ENCODE measurements at places on chromosomes 2 and 18. TPM values are rescaled to one million over a fixed set of nuclear protein-coding genes. Genes with fewer than 3 reads are reported as not detected.
A peak's percentile ranks its signal among the peaks of the same experiment; 100 is the strongest.

MLPH gene
- 222 TPM for total RNA-seq

ILKAP gene
- 40.5 TPM for total RNA-seq

FAM237A gene
- total RNA-seq: not detected

BCL11A gene
- 21.3 TPM for total RNA-seq

CPLX4 gene
- not detected for total RNA-seq

BIRC6 gene
- 85.8 TPM for total RNA-seq

CBLN2 gene
- 0.40 TPM for total RNA-seq

SMYD1 gene
- total RNA-seq: 7.3 TPM

HOXD12 gene
- total RNA-seq: not detected

NCKAP5 gene
- 3.9 TPM for total RNA-seq

SIX2 gene
- not detected for total RNA-seq

DNA sequence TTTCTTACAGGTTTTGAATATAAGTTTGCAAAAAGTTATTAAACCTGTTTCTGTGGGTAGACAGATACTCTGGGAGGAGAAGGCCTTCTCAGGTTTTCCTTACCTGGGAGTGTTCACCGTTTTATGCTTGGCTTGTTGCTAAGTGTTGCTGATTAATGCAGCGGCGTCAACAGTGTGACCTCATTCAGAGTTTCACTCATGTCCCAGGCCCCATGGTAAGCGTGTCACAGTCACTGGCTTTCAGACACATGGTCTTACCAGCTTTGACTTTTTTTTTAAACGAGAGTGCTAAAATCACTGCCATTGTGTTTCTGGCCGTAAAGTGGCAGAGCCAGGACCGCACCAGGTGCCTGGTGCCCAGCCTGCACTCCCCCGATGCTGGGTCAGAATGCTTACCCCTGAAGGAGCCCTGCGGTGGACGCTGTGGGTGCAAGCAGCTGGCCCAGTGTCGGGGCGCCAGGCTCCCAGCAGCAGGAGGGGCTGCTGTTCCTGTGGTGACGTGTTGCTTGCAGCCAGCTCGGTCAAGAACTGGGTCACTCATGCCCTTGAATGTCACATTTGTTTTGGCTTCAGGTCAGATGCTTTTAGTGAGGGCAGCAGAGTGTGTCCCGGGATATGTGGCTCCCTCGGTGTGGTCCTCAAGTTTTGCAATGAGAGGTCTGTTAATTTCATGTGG, 3.5 kb downstream of the CAPN10 start:
- no peak for DNase-seq

DNA sequence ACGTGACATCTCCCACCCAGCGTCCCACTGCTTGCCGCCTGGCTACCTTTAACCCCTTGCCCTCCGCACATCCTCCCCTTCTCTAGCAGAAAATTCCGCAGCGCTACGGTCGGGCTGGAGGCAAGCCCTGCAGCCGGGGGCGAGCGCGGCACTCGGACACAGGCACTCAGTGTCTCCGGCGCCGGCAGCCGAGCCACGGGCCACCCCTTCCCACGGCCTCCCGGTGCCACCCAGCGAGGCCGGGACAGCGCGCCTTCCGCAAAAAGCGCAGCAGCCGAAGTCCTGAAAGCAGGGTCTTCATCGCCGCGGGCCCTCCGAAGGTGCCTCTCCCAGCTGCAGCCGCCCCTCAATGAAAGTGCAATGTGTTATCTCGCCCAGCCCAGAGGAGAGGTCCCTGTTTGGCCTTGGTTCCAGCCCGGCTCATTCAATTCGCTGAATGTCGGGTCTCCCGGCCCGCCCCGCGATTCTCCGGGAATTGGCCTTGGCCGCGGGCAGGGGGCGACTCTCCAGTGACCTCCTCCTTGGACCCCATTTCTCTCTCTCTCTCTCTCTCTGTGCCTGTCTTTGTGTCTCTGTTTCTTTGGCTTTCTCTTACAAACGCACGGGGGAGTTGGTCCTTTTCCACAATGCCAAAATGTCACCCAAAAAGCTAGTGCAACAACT, 1.1 kb downstream of the DLGAP1 start:
- DNase-seq: no peak

- no peak for DNase-seq
Observed at GRCh38 chr18:79167526-79168190, 98.5 kb downstream of the ATP9B start.

GRCh38 chr2:3814706-3815245, 111.4 kb downstream of the DCDC2C start:
- DNase-seq: no peak

DNA sequence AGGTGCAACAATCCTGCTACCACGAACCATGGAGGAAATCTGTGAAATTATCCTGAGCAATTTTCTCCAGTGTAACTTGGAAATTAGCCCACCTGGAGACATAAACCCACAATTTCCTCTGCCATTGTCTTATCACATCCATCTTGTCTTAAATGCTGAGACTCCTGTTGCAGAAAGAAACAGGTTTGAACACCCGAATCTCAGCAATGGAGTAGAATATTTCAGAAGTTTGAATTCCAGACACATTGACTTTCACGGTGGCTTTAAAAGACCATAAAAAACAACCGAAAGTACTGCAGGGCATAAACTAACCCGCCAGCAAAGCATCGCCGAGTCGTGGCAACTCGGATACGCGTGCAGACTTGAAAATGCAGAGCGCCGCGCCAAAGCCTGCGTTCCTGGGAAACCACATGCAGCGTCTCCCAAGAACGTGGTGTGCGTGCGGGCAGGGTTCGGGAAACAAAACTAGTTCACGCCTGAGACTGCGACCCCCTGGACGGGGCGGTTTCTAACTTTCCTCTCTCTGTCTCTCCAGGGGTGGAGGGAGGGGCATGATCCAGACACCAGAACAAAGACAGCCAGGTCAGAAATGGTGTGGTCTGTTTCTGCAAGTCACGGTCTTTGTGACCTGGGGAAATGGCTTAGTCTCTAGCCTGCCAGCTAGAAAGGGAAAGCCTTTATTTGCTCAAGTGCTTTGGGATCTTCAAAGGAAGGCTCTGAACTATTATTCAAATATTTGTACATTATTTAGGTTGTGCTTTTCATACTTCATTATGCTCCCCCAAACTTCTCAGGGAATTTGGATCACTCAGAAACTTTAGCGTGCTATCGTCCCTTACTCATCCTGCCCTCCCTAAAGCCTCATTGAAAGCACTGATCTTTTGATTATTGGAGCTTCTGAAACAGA, 26.9 kb upstream of the KCTD1 start:
- peak; percentile 44 for DNase-seq

GRCh38 chr2:200681697-200682096, 95.9 kb downstream of the AOX1 start:
- DNase-seq: no peak

DNA sequence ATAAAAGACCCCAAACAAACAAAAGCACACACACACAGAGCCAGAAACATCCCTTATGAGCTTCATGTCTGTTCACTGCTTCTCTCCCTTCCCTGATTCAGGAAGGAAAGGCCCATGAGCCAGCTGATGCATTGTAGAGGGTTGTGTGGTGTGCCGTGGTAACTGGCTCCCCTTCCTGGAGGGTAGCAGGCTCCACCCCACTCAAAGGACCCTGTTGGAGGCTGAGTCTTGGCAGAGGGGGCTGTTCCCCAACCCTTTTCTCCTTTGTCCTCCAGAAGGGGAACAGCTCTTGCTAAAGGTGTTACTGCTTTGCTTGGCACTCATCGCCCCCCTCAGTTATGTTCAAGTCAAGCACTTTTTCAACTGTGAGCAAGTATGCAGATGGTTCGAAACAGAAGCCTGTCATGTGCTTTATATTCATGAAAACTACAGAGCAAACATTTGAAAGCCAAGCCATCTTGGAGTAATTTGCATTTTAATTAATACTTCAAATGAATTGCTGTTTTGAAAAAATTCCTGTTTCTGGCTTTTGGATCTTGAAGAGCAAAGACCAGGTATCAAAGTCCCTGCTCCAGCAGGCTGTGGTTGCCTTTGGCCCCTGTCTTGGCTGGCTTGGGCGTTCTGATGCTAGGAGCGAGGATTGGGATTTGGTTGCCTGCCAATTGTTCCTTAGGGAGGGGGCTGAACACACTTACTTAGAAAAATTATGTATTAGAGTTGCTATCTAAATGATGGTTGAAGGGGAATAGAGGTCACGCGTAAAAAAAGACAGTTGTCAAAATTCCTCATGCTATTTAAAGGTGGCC, 267.8 kb downstream of the TSN start:
- no peak for DNase-seq

DNA sequence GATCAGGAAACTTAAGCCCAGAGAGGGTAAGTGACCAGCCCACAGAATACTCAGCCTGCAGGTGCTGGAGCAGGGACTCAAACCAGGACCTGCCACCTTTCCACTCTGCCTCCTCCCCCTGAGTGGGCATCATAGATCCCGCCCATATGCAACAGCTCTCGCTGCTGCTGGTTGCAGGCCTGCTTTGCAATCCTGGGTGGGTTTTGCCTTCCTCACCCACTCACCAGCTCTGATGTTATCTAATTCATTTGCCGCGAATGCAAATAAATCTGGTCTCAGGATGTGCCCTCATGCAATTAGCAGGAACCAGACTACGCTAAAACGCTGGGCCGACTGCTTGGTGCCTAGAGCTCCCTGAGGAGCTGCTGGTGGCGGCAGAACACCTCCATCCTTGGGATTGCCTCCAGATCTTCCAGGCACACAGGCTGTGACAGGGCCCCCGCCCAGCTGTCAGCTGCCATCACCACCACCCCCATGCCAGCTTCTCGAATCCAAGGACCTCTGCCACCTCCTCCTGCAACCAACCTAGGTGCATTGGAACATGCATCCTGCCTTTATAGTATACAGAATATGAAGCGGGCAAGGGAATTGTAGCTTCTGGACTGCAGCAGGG, 28.8 kb downstream of the CNGA3 start:
- no peak for DNase-seq

- no peak for DNase-seq
Observed at GRCh38 chr18:25329783-25330182, 22.2 kb downstream of the ZNF521 start.

- no peak for DNase-seq
Observed at GRCh38 chr2:74261204-74261864, 62.9 kb downstream of the MTHFD2 start.

DNA sequence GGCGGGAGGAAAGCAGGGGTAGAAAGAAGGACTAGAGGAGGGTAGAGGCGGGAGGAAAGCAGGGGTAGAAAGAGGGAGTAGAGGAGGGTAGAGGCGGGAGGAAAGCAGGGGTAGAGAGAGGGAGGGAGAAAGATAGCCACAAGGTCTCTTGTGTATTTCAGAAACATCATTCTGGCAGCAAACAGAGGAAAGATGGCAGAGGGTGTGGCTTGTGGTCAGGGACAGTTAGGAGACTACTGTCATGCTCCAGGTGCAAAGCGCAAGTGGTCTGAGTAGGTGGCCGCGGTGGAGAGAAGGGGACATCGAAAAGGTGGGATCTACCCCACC, 82.4 kb upstream of the TAF1B start:
- DNase-seq: no peak

DNA sequence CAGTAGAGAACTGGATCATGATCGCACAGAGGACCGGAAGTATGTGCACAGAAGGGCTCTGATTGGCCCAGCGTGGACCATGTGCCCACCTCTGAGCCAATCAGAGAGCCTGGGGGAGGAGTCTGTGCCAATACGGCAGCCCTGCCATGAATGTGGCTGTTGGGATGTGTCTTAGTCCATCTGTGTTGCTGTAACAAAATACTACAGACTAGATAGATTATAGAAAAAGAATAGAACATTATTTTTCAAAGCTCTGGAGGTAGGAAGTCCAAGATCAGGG, 132.0 kb downstream of the NDUFA10 start:
- no peak for DNase-seq

DNA sequence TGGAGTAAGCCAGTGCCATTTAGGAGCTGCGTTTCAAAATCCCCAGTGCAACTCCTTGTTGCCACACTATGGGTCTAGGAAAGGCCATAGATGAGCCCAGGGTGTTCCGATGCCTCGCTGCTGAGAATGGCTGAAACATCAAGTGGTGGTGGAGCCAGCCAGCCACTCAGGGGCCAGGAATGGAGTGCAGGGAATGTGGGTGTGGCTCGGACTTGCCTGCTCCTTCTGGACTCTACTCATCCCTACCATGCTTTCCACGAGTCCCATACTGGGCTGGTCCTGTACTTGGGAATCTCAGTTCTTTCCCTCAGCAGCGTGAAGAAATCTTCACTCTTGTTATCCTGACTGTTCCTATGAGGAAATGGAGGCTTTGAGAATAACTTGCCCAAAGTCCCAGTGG, 143.5 kb downstream of the INSIG2 start:
- no peak for DNase-seq

DNA sequence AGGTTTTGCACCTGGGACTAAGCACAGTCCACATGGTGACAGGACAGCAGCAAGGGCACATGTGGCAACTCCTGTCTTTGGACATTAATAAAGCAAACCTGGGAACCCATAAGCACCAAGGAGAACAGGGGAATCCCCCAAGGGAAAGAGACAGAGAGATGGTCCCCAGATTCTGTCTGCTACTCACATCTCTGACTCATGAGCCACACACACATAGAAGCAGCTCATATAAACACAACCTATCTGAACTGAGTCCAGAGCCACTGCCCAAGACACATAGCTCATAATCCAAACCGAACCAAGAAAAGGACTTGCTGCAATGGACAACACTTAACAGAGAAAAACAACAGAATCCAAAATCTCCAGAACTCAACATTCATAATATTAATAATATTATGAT, 82.5 kb downstream of the OSBPL1A start:
- DNase-seq: no peak

GRCh38 chr2:109369671-109370191, 240.7 kb downstream of the SH3RF3 start:
- DNase-seq: no peak

- DNase-seq: no peak
Observed at GRCh38 chr18:38243291-38243690, 677.7 kb upstream of the CELF4 start.

GRCh38 chr2:173326806-173327205, 27.9 kb upstream of the CDCA7 start:
- DNase-seq: no peak

DNA sequence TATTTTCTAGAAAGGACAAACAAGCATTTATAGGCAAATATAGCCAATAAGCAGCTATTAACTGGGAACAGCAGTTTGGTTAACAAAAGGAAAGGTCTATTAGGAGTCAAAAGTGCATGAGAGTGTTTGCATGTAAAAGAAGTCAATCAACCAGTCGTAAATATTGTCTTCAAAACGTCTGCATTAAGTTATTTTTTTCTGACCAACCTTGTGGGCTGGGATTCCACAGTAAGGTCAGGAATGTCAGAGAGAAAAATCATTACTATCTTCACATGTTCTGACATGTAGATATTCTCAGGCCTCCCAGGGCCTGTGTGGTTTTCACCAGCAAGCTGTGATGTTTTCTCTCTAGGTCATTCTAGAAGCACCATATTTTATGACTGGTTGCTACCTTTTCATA, 922.5 kb downstream of the SUCLG1 start:
- no peak for DNase-seq

GRCh38 chr2:11621410-11621809, 48.6 kb downstream of the NTSR2 start:
- no peak for DNase-seq

- no peak for DNase-seq
Observed at GRCh38 chr2:105486762-105487141, 87.9 kb upstream of the FHL2 start.

- DNase-seq: no peak
Observed at GRCh38 chr2:6934758-6935651, 17.8 kb downstream of the RNF144A start.

- DNase-seq: no peak
Observed at GRCh38 chr2:178119179-178119922, 7.1 kb downstream of the RBM45 start.

GRCh38 chr18:23502516-23503037, 734 bp upstream of the RMC1 start:
- DNase-seq: no peak

GRCh38 chr2:129059476-129059875, 740.8 kb upstream of the HS6ST1 start:
- DNase-seq: no peak

GRCh38 chr2:214630402-214631045, 179.0 kb downstream of the BARD1 start:
- DNase-seq: no peak

Measured in mucosa of gallbladder (tissue), 1 donor.